CMK (cell line): ENCODE measurements at places on chromosomes 3 and 15.

DNA sequence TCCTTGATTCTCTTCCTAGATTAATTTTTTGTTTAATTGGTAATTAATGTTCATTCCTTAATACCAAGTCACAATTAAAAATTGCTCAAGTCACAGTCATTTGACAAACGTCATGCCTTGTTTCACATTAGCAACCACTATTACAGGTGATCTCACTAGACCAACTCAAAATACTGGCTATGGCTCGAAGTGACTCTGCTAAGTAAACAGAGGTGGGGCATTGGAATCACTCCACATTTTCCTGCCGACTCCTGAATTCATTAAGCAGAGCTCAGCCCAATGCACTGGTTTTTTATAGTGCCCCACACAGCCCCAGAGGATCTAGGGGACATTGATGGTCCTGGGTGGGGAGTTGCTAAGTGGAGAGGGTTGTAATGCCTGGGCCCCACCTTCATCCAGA is 201.2 kb upstream of the NSMCE3 start:
- no peak for DNase-seq

DNA sequence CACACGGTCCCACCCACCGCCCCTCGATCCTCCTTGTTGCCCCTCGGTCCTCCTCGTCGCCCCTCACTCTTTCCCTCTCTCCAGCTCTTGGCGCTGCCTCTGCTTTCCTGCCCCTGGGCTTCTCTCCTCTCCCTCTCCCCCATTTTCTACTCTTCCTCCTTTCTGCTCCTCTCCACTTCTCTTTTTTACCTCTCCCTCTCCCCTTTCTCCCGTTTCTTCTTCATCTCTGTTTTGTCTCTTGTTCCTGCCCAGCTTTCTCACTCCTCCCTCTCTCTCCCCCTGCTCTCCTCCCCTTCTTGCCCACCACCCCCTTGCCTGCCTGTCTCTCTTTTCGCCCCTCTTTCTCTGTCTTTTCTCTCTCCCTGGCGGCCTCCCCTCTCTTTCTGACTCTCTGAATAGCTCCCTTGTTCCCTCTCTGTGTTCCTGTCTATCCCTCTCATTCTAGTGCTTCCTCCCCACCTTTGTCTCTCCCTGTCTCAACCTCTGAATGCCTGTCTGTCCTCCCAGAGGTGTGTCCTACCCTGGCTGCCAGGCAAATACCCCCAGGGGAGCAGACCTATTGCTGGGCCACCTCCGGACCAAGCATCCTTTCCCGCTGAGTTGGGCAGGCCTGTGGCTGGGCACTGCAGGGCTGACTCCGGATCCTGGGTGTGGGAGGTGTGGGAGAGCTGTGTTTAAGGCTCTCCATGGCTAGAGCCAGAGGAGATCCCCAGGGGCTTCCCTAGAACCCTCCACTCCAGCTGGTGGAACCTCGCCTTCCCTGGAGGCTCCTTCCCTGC is 41.0 kb downstream of the EPHB3 start:
- no peak for DNase-seq

GRCh38 chr15:25185791-25186190 is 231.0 kb downstream of the SNRPN start:
- DNase-seq: no peak

DNA sequence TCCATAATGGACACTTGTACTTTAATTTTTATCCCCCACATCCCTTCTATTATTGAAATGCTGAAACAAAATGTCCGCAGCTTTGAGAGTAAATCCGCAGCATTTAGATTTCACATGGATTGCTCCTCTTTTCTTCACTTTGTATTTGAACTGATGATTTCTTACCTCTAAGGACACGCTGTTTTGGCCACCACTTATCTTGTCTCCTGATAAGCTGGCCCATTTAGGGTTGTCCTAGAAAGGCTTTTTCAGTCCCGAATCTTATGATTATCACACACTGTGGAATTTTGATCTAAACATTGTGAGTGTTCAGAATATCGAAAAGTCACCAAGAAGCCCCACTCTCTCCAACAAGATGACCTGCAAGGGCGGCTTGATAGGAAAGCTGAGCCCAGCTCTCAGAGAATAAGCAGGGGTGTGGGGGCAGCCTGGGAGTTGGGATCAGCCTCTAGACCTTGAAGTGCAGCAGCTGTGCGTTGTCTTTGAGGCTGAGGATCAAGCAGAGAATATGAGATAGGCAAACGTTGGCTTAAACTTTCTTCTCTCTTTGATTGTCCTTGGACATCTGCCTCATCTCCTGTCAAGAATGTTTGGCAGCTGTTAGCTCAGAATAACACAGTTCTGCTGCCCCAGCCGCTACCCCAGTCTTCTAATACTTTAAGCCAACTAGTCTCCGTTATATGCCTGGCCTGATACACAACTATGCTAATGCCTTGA is 399.7 kb upstream of the NR2F2 start:
- peak; percentile 14 for DNase-seq

GRCh38 chr15:58240191-58240932 is 102.2 kb downstream of the AQP9 start:
- DNase-seq: no peak

DNA sequence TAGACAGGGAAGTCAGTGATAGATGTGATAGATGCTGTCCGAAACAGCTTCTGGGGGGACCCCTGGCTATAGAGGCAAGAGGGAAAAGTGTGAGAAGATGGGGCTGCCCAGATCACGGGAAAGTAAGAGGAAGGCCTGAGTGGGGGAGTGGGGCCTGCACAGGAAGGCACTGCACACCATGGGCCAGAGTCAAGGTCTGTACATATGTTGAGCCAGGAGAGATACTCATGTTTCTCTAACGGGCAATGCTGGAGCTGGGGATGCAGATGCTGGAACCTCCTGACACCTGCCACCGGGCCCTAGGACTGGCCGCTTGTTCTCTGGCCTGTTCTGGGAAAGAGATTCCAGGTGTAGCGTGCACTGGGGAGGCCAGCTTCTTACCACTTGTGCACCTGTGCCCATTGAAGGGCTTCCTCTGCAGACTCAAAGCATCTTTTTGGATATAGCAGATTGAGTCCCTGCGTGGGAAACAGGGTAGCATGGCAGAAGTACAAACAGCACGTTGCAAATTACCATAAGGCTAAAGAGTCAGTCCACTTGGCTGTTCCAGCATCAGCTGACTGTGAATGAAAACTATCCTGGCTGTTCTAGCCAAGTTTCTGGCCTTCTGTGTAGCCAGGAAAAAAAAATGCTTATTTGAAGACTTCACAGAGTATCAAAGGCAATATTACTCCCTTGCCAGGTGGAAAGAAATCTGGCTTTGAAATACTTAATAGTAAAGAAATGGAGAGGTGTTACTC is 77.1 kb upstream of the GSK3B start:
- no peak for DNase-seq

GRCh38 chr3:162863579-162863978 is 1367.0 kb downstream of the OTOL1 start:
- DNase-seq: no peak

GRCh38 chr3:49629866-49630265 is 44.3 kb upstream of the APEH start:
- DNase-seq: no peak

DNA sequence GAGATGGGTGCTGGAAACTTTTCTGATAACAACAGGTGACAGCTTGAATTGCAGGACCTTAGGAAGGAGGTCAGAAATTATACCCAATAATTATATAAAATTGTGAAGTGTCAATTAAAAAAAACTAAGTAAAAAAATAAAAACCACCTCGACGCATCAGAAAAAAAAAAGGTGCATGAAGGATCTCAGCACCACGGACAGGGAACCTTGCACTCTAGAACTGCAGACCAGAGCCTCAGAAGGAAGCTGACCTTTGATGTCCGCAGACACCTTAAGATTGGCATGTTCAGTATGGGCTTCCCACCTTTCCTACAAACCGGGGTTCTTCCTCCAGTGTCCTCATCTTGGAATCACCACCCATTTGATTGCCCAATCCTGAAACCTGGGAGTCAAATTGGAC is 60.9 kb downstream of the SCN10A start:
- DNase-seq: no peak

GRCh38 chr15:22904736-22905135 is 66.3 kb downstream of the NIPA2 start:
- DNase-seq: no peak

GRCh38 chr15:67520321-67521028 is 456 bp upstream of the C15orf61 start:
- DNase-seq: no peak

DNA sequence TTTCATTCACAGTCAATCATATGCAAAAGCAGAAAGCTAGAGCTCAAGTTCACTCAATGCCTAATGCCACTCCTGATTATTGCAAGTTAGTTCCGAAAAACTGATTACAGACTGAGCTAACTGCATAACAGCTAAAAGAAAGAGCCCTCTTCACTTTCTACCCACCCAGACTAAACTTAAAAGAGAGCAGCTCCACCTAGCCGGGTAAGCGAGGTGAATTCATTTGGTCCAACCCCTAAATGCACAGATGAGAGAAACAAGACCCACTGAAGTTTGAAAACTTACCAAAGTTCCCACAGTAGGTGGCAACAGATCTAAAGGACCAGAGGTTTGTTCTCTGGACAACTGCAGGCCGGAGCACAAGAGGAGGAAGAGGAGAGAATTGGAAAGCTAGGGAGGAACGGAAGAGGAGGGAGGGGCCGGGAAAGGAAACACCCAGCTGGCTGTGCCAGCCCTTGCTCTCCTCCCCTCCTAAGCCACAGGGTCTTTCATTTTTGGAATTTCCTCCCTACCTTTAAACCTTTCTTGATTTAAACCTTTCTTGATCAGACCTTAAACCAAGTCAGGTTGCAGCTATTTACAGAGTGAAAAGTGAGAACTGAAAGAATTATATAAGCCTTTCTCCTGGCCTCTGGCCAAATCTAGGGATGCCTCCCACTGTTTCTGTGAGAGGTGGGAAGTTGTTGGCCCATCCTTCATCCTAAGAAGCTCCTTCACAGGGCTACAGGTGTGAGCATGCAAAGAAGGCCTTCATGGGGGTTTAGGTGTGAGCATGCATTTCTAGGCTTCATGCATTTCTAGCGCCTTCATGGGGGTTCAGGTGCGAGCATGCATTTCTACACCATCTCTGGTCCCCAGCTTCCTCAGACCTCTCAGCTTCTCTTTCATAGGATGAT is 114.7 kb upstream of the LMOD3 start:
- no peak for DNase-seq

- DNase-seq: no peak
Observed at GRCh38 chr15:33618350-33618749, 307.6 kb downstream of the RYR3 start.

GRCh38 chr3:28210968-28211713 is 30.3 kb upstream of the CMC1 start:
- no peak for DNase-seq

GRCh38 chr3:169334991-169335390 is 328.5 kb downstream of the MECOM start:
- DNase-seq: no peak

GRCh38 chr15:65839354-65839901 is 29.9 kb upstream of the RAB11A start:
- DNase-seq: peak; percentile 77

- no peak for DNase-seq
Observed at GRCh38 chr15:66389859-66390381, 3.2 kb downstream of the MAP2K1 start.

DNA sequence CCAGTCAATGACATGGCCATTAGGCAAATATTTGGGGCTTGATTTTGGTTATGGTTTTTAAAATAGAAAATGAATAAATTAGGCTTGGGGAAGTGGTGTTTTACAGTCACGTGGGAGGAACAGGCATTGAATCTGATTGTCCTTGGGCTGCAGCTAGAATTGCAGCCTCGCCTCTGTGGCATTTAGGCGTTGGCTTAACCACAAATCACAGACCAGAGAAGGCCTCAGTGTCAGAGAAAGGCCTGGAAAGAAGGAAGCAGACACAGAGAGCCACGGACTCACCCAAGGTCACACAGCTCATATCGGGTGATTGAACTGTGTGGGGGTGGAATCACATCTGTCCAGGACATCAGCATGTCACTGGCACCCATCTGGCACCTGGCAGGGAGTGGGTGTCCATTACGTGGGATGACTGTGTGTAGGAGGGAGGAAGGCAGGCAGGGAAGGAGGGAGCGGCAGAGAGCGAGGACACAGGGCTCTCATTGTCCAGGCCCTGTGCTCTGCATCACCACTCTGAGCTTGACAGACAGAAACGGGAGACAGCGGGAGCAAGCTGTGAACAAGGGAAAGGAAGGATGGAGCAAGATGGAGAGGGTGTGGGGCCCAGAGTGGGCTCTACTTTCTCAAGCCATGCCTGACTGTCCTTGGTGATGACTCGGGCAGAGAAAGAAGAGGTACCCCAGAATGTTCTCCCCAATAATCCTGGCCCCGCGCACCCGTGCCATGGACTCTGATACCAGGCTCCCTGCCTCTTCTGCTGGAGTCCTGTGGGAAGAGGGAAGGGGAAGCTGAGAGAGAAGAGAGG is 186.4 kb downstream of the FAM43A start:
- no peak for DNase-seq

DNA sequence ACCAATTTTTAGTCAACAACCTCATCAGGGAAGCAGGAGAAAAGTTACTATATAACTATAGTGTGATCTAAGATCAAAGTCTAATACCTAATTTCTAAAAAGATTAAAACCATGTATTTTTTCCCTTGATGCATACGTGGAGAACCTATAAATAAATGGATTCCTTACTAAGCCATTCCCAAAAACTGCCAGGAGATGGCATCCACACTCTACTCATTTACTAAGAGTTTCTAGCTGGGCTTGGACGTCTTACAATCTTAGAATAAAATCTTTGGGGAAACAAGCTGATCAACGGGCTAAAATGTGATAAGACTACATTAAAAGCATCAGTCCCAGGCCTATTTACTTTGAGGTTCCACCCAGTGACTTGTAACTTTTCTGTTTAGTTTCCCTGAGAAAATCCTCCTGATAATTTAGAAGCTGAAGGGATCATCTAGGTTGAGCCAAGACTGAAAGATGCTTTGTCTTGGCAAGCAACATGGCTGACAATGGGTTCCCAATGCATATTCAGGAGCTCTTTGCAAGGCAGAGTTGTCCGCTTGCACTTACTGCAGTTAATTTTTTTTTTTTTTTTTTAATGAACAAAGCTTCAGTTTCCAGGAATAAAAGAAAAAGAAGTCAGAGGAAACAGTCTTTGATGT is 85.5 kb upstream of the FGF12 start:
- no peak for DNase-seq

DNA sequence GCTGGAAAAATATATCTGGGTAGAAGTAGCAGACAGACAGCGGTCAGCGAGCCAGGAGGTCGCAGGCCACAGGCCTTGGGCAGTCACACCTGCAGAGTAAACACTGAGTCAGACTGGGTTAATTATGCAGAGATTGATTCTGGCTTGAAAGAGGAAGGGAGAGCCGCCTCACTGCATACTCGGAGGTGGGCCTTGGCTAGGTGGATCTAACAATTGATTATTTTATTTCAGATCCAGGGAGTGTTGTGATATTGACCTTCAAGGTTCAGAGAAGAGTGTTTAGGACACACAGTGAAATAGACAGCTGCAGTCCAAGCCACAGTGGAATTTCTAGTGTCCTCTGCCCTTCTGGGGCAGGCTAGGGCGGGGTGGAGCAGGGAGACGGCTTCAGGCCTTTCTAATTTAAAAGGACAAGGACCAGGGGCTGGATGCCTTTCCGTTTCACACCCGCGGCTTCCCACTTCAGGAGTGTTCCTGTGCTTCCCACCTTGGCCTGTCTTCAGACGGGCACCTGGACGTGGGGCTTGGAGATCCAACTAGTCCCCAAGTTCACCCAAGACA is 237.3 kb downstream of the XXYLT1 start:
- no peak for DNase-seq
